ENCODE measurements at places on chromosomes 6 and 20.

GRCh38 chr6:99458319-99458718 is 33.2 kb upstream of the PNISR start:
- no peak for DNase-seq

GRCh38 chr6:29811377-29811776 is 16.2 kb upstream of the HLA-G start:
- DNase-seq, result no peak

- no peak for DNase-seq
Measured at GRCh38 chr6:38610050-38610625, 29.6 kb downstream of the BTBD9 start.

- no peak for DNase-seq
Measured at GRCh38 chr6:14286144-14286543, 168.6 kb downstream of the CD83 start.

DNA sequence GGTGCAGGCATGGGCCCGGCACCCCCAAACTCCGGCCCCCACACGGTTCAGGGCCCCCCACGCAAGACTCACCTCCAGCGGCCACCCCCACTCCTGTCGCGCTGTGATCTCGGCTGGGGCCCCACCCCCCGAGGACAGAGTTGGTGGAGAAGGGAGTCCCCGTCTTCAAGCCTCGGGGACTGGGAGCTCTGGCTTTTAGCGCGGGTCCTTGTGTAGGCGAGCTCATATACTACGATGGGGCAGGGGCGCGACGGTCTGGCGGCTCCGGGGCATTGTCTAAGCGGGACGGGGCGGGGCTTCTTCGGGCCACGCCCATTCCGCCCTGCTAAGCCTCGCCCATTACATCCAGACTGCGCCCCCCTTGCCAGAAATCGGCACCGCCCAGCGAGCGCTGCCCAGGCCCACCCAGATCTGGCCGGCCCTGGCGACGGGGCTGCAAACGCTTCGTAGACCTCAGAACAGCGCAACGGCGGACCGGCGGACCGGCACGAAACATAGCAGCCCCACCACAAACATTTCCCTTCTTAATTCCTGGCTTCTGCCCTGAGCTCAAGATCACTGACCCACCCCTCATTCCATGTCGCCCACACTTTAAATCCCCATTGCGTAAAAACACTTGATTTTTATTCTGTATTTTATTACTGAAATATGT is 1.0 kb upstream of the DDAH2 start:
- DNase-seq, result peak; percentile 47

DNA sequence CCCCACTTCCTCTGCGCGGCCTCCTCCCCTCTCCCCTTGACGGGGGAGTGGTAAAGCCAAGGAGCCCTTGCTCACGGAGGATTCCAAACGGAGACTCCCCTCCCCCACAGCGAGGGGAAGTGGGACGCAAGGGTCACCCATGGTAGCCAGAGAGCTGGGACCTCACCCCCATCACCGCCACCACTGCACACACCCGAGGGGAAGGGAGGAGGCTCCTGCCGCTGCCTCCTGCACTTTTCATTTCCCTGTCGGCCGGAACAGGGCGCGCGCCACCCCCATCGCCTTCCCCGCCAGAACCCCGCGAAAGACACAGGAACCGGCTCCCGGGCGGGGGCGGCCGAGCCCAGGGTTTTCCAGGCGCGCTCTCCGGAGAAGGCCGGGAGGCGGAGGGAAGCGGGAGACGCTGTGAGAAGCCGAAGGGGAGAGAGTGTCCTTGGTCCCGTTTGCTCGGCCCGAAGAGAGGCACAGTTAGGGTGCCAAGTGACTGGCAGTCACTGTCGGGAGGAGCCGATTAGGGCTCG is 789 bp downstream of the CCND3 start:
- DNase-seq, result no peak

All from cortex of kidney (tissue), 1 donor.